GM03348 (cell line): ENCODE measurements at places on chromosomes 3 and 15.

GRCh38 chr3:86793786-86794185 lies 197.2 kb downstream of the VGLL3 start:
- peak; percentile 80 for DNase-seq

DNA sequence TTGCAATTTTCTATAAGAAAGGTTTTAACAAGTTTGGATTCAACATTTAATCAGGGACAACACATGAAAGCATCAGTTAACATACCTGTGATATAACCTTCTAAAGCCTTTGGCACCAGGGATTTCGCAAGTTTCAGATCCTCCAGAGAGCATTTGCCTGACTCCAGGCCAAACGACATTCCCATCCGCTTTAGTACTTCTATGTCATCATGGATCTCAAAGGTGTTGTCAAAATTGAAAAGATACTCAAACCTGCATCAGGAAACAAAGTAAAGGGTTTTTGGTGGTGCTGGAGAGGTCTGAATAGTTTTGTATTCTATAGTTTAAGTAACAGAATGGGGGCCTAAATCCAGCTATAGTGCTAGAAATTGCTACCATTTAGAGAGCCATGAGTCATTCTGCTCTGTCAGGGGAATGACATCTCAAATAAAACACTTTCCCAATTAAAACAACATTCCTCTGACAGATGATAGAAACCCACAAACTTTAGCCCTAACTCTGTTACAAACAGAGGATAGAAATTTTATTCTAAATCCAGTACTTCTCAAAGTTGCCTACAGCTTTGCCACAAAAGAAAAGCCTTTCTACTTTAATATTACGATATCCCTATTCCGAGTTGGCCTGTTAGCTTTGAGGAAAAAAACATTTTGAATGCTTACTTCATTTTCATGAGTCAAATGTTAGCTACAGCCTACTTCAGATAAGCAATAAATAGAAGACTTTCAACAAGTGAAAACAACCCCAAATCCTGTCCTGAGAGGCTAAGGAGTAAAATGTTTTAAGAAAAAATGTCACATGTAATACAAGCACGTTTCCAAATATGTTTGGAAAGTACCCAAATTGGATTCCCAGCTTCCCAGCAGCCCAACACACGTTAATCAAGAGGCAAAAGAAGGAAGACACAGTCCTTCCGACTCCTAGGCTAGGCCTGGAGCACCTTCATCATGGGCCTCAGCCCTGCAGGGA lies 83.4 kb downstream of the ATP1B3 start:
- peak; percentile 52 for DNase-seq

- DNase-seq, result no peak
Observed at GRCh38 chr3:133053532-133053931, 15.3 kb downstream of the TMEM108 start.

- no peak for DNase-seq
Observed at GRCh38 chr3:107633327-107634098, 110.8 kb downstream of the BBX start.

GRCh38 chr3:192887701-192888100 lies 30.0 kb downstream of the MB21D2 start:
- DNase-seq, result no peak

GRCh38 chr3:122410639-122411038 lies 5.2 kb downstream of the WDR5B start:
- no peak for DNase-seq

DNA sequence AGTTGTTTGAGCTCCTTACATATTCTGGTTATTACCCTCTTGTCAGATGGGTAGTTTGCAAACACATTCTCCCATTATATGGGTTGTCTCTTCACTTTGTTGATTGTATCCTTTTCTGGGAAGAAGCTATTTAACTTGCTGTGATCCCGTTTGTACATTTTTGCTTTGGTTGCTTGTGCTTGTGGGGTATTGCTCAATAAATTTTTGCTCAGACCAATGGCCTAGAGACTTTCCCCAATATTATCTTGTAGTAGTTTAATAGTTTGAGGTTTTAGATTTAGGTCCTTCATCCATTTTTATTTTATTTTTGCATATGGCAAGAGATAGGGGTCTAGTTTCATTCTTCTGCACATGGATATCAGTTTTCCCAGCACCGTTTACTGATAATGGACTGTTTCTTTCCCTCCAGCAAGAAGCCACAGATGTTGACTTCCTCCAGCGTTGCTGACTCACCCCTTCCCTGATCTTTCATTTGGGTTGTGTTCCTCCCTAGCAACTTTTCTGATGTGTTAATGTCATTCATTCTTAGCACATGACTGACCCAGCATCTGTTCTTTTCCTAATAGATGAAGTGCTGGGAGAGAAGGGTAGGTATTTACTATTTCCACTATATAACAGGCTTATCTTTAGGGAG lies 166.7 kb upstream of the SGO1 start:
- DNase-seq, result no peak

DNA sequence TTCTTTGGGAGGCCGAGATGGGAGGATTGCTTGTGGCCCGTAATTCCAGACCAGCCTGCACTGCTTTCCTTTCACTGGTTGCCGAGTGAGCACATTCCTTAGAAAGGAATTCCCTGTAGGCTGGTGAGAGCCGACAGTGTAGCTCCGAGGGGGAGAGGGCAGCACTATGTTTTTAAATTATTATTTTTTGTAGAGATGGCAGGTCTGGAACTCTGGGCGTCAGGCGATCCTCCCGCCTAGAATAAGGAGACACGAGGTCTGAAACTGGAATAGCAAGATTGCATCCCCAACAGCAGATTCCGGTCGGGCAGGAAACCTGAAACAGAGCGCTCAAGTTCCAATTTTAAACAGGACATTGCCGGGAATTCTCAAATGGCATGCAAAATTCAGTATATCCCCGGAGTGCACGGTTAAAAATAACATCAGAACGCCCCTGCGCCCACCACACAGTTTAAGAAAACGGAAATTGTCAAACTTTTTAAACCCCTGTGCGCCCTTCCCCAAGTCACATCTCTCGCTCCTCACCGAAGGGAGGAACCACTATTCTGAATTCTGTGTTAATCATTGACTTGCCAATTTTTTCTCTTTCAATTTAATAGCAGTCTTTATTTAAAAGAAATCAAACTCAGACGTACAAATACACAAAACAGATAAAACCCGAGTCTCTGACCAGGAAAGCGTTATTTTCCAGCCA lies 643 bp upstream of the RNU5B-1 start:
- peak; percentile 47 for DNase-seq

GRCh38 chr3:42901073-42901415 lies 4.9 kb upstream of the ZNF662 start:
- DNase-seq, result no peak

GRCh38 chr3:190655933-190656332 lies 142.0 kb downstream of the IL1RAP start:
- no peak for DNase-seq

- DNase-seq, result no peak
Observed at GRCh38 chr15:92166029-92166428, 227.7 kb upstream of the ST8SIA2 start.

DNA sequence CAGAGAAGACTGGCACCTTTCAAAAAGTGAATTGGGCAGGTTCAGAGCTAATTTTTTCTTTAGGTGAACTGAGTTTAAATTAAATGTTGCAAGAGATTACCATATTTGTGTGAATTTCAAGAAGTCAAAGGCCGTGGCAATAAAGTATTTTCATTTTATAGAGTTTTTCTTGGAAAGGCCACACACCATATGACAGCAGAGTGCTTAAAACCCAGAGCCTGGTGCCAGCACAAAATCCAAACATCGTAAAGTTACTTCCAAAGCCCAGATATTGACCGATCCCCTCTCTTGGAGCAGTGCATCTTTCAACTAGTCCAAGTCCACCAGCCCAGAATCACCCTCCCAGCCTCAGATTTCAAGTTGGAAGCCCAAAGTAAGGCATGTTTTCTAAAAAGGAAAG lies 164.5 kb downstream of the VGLL4 start:
- no peak for DNase-seq
